ENCODE measurements at places on chromosomes 4 and X.

DNA sequence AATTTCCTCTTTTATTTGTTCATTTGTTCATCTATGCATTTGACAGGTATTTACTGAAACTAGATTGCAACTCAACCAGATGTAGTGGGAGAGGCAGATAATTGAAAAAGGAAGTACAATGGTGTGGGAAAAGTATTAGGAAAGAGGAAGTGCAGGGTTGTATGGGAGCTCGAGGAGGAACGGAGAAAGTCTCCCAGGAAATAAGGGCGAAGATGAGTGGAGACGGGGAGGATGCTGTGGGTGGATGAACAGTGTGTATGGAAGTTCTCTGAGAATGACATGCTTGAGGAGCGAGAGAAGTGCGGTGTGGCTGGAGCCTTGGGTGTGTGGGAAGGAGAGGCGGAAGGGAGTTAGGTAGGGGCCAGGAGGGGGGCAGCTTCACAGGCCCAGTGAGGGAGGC is 87.5 kb upstream of the DHX15 start:
- no peak for DNase-seq

DNA sequence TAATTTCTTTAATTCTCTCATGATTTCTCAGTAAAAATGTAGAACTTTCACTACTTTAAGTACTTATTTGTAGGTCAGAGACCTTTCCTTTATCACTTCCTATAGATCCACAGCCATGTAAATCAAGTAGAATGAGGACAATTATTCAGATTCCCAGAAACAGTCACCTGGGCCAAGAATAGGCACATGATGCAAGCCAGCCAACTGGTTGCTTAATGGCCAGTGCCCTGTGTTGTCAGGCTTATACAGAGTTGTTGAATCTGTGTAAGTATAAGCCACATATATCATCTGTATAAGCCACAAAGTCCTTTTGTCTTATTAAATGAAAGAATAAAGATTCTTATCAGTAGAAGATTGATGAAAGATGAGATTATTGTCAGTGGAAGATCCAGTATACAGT is 5.2 kb downstream of the BANK1 start:
- DNase-seq = no peak

DNA sequence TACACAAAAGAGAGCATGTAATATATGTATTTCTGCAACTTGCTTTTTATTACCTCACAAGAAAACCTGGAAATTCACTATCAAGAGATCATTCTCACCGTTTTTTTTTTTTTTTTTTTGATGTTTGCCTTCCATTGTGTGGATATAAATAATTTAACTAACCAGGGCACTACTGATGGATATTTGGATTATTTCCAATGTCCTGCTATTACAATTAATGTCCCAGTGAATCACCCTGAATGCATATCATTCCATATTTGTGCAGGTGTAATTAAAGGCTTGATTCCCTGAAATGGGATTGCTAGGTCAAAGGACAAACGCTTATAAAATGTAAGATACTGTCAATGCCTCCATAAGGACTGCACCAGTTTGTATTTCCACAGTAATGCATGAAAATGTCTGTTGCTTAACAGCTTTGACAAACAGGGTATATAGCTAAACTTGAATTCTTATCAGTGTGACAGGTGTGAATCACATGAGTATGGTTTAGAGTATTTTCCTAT is 87.8 kb downstream of the NCAPG start:
- DNase-seq = no peak

GRCh38 chr4:181855307-181855706 is 387.9 kb upstream of the TENM3 start:
- DNase-seq = no peak

GRCh38 chrX:150848914-150849365 is 49.5 kb downstream of the CD99L2 start:
- no peak for DNase-seq

DNA sequence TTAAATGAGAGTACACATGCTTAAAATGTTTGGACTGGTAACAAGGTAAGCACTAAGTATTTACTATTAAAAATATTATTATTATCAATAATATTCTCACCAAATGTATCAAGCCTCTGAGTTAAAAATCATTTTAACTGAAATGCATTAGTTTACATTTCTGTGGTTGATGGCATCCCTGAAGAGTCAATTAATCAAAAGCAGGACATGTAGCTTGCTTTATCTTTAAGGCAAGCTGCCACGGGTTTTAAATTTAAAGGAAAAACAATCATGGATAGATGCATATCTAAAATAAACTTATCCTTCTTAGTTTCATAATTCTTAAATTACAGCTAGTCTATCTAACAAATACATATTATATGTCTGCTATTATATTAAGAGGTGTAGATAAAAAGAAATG is 584.8 kb upstream of the INTU start:
- no peak for DNase-seq
